ENCODE measurements at places on chromosomes 1 and 21.

DNA sequence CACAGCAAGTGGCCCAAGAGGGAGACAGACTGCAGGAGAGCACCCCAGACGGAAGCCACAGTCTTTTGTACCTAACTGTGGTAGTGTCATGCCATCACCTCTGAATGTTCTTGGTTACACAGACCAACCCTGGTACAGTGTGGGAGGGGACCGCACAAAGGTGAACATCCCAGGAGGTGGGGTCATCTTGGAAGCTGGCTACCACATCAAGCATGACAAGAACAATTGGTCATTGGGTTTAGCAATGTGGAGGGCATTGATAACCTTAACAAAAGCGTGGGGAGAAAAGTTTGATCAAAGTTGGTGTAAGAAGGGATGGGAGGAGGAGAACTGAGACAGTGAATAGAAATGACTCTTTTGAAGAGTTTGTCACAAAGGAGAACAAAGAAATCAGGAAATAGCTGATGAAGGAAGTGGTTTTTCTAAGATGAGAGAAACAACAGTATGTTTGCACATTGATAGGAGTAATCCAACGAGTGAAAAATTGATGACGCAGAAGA lies 87.1 kb upstream of the CACNA1E start:
- peak; percentile 17 for DNase-seq

GRCh38 chr1:18891426-18891780 lies 11.0 kb downstream of the ALDH4A1 start:
- no peak for DNase-seq

DNA sequence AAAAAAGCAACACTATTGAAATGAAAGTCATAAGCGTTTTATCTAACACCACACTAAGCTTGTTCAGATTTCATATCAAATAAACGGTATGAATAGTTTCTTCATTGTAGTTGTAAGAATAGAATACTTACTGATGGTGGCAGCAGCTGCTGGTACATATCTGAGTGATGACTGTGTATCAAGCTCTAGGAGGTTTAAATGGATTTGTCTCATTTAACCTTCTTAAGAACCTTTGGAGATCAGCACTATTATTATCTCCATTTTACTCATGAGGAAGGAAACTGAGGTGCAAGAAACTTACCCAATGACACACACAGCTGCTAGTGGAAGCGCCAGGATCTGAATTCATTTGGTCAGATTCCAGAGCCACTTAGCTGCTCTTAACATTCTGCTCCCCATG lies 104.0 kb downstream of the EIF4G3 start:
- no peak for DNase-seq

GRCh38 chr1:110255392-110255787 lies 45.3 kb downstream of the KCNC4 start:
- DNase-seq = no peak

DNA sequence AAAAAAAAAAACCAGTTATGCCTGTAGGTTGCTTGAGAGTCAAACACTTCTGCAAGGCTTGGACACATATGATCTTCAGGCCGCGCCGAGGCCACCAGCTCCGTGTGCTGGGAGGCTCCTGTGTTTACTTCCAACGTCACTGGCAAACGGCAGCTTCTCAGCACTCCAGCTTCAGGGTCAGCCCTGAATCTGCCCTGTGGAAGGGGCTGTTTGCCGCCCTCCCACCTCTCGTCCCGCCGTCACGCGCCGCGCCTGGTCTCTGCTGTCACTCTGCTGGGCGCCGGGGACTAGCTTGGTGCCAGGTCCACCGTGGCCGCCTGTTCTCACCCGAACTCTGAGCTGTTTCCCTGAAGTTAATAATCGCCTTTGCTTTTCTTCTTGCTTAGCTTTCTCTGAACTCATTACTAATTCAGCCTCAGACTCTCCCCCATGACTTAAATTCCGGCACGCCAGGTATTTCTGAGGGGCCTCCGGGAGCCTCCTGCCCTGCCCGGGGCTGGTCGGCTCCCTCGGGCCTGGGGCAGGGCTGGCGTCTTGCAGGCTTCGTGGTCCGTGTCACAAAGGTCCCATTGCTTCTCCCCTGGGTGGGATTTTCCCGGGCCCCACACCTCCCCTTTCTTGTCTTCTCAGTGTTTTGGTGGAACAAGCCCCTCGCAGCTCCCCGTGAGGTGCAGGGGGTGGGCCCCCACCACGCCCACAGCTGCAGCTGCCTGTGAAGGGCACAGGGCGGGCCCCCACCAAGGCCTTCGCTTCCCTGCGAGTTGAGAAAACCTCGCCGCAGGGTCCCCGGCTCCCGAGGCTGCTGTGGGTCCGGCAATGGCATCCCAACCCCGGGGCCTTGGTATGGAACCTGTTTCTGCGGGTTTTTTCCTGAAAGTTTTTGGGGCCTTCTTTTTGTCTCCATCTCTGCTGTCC lies 14.6 kb upstream of the C1orf159 start:
- DNase-seq = no peak

GRCh38 chr1:168567568-168567967 lies 8.8 kb upstream of the XCL1 start:
- no peak for DNase-seq

DNA sequence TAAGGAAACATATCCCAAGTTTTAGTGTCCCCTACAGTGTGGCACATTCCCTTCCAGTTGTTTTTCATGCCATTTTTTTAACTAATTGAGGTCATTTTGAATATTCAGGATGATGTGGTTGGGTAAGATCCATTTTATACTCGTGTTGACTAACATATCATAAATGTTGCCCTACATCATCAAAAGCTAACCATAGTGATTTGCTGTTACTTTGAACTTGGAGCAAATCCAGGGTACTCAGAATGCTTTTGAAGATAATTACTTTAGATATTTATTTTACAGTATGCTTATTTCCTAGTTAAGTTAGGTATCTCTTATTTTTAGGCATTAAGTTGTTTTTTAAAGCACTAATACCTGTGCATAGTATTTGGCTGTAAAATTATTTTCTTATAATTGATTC lies 57.8 kb downstream of the DYRK1A start:
- DNase-seq = no peak

DNA sequence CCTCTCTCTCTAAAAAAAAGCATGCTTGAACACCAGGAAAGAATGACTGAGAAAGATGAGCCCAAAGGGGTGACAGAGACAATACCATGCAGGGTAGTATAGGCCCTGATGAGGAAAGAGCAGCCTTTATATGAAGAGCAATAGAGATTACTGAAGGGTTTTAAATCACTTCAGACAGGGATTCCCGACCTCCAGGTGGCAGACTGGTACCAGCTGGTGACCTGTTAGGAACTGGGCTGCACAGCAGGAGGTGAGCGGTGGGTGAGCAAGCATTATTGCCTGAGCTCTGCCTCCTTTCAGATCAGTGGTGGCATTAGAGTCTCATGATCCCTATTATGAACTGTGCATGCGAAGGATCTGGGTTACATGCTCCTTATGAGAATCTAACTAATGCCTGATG lies 30.8 kb upstream of the GTF2B start:
- no peak for DNase-seq

- no peak for DNase-seq
Measured at GRCh38 chr1:236800623-236801022, 5.5 kb downstream of the MTR start.

DNA sequence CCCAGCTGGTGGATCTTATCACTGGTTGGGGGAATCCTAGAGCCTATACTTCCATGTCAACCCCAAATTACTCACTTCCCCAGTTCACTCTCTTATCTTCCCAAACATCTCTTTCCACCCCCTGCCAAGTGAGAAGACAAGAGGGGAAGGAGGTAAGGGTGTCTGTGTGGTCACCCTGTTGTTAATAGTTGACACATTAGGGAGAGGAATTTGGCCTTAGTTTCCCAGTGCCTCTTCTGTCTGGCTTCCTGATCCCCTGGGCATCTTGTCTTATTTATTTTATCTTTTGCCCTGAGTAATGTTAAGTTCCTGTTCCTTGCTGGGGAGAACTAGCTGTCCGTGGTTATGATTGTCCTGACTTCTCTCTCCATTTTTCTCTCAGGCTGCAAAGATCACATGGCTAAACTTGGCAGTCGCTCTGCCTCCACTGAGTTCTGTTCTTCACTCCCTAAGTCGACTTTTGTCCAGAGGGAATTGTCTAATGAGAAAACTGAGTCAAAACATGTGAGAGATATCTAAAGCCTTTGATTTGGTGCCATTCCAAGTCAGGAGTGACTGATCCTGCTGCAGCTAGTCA lies 157.1 kb upstream of the SYT6 start:
- no peak for DNase-seq

GRCh38 chr1:214028649-214029406 lies 41.1 kb downstream of the PROX1 start:
- DNase-seq = no peak

DNA sequence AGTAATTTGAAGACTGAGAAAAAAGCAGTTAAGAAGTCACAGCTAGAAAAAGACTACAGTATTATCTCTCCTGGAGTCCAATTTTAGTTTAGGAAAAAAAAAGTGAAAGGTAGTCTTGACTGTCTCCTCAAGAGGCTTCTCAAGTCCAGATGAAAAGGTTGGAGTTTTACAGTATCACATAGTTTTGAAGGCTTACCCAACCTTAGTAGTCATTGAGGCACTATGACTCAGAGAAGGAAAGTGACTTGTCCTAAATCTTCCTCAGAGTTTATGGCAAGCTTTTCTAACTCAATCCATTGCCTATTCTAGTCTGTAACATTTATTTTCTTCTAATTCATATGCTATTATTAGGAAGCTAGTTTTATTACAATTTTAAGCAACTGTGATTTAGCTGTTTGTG lies 174.9 kb downstream of the DPYD start:
- DNase-seq = no peak

- no peak for DNase-seq
Measured at GRCh38 chr1:114669562-114670082, at the start of gene DENND2C. TSS of gene DENND2C (minus strand) at chr1:114670049. CDS start at chr1:114625984, 44,065 bp downstream.

- DNase-seq = no peak
Measured at GRCh38 chr1:184329245-184329953, 57.4 kb upstream of the C1orf21 start.

GRCh38 chr21:33302055-33302454 lies 22.7 kb upstream of the IFNAR1 start:
- DNase-seq = no peak

GRCh38 chr1:10128101-10128765 lies 82.1 kb upstream of the KIF1B start:
- no peak for DNase-seq

- no peak for DNase-seq
Measured at GRCh38 chr1:26477446-26478152, 5.4 kb downstream of the HMGN2 start.

DNA sequence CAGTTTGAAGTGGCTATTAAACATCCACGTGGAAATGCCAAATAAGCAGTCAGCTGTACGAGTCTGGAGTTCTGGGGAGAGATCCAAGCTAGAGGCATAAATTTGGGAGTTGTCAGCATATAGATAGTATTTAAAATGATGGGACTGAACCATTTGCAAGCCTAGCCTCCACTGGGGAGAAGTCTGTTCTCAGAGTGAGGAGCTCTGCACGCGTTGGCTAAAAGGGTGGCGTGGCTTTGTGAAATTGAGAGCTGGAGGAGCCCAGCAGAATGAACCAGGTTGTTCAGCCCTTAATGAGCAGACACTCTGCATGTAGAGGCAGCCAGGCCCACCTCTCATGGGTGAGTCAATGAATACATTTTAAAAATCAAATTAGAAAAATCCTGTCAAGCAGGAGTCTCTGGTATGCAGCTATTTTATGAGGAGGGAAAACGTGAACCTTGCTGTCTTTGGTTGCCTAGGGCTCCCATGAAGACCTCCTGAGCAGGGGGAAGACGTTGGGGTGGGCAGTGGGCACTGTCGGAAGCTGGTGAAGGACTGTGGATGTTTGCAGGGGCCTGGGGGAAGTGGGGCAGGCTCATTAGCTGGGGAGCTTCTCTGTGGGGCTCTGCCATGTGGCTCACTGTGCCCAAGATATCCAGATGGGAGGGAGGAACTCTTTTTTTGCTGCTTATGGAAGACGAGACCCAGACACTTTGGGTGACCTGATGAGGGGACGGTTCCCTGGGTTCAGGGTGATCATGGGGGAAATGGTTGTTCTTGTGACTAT lies 18.8 kb downstream of the TMCC2 start:
- no peak for DNase-seq

GRCh38 chr1:53454019-53454418 lies 5.2 kb upstream of the DMRTB1 start:
- no peak for DNase-seq

DNA sequence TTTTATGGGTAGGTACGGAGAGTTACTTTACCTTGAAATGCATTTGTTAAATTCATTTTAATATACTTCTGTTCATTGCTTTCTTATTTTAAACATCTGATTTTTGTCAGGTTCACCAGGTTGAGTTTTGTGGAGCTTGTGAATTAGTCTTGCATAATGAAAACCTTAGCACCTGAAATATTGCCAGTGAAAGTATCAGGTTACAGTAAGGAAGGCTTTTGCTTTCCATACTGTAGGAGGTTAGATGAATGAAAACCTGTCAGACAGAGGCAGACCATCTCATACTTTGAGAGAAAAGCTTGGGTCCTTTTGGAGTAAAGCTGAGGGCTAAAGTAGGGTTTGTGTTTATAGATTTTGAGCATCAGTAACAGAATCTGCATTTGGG lies 34.7 kb downstream of the THRAP3 start:
- DNase-seq = no peak

Measured in stimulated activated CD4-positive, alpha-beta T cell treated with anti-CD3 and anti-CD28 coated beads, Interleukin-12 subunit alpha, Interleukin-12 subunit beta, amount 100 ng/mL, for 48 hours (primary cell).